CD4-positive, alpha-beta T cell treated with Interleukin-12 subunit alpha and Interleukin-12 subunit beta, for 1 hour (primary cell): ENCODE measurements at places on chromosomes 13 and 19.
A peak's percentile ranks its signal among the peaks of the same experiment; 100 is the strongest.

DNA sequence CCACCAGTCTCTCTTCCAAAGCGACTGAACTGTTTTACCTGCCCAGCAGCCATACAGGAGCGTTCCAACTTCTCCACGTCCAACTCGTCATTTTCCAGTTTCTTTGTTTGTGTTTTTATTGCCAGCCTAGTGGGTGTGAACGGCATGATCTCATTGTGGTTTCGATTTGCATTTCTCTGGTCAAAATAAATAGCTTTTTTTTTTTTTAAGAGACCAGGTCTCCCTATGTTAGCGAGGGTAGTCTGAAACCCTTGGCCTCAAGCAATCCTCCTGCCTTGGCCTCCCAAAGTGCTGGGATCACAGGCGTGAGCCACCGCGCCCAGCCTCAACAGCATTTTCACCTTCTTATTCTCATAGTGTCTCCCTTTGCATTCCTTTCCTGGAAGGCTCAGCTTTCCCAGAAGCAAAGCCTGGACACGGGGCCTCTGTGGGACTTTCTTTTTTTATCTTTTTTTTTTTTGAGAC lies 4.2 kb upstream of the JSRP1 start:
- peak; percentile 43 for DNase-seq

DNA sequence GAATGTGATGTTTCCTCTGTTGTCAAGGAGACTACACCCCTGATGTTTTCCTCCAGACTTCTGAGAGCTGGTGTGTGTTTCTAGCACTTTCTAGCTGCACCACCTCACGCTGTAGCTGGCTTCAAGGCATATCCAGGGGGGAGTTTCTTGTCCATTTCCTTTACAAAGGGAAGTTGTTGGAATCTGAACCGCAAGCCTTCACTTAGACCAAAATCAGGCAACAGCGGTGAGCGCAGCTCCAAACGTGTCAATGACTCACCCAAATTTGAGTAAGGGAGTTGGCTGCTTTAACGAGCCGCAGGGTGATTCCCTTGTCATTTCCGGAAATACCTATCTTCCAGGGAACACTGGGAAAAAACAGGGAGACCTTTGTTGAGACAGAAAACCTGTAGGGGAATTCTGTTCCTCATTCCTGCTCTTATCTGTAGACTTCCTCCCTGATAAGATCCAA lies 2.5 kb downstream of the LDLR start:
- peak; percentile 86 for DNase-seq

- DNase-seq: no peak
Measured at GRCh38 chr13:55615081-55615480, 1525.6 kb upstream of the PRR20A start.

DNA sequence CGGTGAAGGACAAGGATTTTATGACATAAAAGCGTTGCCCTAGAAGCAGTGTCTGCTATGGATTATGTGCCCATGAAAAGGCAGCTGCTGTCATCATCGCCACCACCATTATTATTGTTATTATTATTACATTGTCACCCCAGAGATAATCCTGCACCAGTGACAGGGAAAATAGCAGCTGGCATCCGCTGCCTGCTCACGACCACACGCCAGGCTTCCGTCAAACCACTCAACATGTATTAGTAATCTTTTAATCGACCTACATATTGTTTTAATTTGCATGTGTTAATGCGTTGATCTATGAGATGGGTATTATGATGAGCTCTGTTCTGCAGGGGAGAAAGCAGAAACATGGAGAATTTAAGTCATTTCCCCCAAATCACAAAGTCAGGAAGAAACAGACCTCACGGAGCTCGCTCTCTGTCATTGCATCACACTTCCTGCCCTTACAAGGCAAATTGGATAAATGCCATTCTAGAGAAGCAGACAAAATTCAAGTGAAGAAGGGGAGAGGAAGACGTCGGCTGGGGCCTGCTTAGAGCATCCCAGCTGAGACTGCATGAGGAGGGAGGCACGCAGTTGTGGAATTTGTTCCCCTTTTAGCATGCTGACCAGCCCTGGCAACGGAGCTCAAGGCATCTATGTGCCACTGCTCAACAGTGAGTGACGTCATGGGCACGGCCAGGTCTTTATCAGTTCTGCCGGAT lies at the start of gene FFAR3:
TSS of gene FFAR3 (plus strand) at position 594 of the 707 bp plus-strand sequence. CDS start 431 bp downstream, outside the sequence.
- DNase-seq: no peak

DNA sequence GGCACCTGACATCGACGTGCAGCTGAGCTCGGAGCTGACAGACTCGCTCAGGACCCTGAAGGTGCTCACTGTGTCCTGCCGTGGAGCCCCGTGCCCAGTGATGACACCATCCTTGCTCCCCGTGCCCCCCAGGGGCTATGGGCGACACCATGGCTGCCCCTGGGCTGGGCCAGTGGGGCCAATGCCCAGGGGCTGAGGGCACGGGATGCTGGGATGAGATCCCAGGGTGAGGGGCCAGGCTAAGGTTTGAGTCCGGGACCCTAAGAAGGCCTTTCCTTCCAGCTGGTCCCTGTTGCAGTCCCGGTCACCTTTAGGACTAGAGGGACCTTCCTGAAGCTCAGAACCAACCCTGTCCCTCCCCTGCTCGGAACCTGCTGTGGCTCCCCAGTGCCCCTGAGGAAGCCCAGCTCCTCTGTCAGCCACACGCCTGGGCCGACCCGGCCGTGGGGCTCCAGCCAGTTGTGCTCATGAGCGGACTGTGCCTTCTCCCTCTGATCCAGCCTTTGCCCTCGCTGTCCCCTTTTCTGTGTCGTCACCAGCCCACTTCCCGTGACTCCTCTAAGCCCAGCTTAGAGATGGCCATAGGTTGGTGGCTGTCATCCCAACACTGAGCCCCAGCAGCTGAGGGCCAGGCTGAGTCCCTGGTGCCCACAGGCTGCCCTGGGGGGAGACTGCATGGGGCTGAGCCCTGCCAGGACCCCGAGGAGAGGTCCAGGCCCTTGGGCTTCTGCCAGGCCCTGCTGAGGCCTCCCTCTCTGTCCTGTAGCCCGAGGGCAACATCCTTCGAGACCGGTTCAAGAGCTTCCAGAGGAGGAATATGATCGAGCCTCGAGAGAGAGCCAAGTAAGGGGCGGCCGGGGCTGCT lies 10.6 kb downstream of the NOP53 start:
- no peak for DNase-seq

DNA sequence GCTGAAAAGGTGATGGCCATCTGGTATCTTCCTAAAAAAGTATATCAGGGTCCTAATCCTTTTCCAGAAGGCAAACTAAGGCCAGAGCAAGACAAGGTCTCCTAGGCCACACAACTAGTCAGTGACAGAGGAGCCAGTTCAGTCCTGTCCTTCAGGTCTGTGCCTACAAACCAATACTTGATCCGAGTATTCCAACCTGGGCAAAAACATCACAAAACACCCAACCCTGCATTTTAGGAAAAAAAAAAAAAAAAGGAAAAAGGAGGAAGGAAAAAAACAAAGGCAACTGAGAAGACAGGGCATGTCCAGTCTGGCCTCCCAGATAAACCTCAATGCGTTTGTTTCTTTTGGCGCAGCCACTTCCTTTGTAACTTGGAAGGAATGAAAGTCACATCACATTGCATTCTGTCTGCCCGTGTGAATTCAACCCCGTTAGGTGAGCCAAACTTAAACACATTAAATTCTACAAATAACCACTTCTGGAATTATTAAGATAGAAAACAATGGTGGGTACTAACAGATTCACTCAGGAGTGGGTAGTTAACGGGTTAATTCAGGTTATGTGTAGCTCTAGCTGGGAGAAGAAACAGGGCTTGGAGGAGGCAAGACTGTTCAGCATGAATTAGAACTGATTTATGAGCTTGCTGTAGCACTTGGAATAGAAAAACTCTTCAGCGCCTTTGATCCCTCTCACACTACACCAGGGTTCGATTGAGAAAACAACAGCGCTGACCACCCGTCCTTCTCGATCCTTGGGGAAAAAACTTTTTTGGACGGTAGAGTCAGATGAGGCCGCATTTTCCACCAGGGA lies 43.0 kb upstream of the HNRNPA1L2 start:
- DNase-seq: no peak

DNA sequence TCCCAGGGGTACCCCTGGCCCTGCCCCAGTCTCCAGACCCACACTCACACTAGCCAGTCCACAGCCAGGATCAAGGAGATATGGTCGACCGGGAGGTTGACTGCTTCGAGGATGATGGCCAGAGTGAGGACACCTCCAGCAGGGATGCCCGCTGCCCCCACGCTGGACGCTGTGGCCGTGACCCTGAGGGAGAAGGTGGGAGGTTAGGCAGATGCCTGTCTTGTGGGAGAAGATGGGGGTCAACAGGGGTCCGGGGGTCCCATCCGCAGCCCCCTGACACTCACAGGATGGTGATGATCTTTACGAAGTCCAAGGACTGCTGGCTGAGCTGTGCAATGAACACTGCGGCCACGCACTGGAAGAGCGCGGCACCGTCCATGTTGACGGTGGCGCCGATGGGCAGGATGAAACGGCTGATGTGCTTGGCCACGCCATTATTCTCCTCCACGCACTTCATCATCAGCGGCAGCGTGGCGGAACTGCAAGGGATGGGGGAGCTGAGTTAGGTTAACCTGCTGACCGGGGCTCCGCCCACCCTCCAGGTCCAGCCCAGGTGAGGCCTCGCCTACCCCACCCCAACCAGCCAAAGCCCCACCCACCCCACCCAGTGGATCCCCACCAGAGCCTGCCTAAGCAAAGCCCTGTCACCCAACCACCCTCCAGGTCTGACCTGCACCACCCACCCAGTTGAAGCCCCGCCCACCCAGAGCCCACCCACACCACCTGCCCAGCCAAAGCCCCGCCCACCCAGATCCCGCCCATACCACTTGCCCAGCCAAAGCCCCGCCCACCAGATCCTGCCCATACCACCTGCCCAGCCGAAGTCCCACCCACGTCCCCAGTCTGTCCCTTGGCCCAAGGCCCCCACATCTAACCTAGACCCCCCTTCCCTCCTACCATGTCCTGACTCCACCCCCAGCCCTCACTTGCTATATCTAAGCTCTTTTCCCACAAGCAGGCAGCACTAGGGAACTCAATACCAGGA lies 11.2 kb downstream of the SLC1A5 start:
- DNase-seq: no peak

GRCh38 chr13:106911627-106912026 lies 343.7 kb upstream of the ARGLU1 start:
- DNase-seq: no peak

- peak; percentile 54 for DNase-seq
Measured at GRCh38 chr19:18208098-18208951, 4.5 kb upstream of the RAB3A start.

GRCh38 chr19:5246554-5247155 lies 94.0 kb downstream of the PTPRS start:
- DNase-seq: no peak
